ENCODE measurements at places on chromosomes 6 and 20.

DNA sequence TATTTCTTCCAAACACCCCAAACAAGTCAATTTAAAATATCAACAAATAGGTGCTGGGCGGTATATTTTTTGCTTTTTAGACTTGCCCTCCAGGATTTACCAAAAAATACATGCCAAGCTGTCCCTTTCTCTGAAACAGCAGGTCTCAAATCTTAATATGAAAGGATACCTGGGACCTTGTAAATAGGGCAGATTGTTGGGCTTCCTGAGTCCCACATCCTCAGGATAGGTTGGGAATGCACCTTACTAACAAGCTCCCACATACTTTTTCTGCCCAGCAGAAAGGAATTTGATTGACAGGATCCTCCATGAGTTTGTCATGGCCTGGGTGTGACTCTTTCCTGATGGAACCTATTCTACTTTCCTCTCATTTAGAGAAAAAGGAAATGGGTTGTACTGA is 4.9 kb upstream of the SLC24A3 start:
- DNase-seq, result no peak

DNA sequence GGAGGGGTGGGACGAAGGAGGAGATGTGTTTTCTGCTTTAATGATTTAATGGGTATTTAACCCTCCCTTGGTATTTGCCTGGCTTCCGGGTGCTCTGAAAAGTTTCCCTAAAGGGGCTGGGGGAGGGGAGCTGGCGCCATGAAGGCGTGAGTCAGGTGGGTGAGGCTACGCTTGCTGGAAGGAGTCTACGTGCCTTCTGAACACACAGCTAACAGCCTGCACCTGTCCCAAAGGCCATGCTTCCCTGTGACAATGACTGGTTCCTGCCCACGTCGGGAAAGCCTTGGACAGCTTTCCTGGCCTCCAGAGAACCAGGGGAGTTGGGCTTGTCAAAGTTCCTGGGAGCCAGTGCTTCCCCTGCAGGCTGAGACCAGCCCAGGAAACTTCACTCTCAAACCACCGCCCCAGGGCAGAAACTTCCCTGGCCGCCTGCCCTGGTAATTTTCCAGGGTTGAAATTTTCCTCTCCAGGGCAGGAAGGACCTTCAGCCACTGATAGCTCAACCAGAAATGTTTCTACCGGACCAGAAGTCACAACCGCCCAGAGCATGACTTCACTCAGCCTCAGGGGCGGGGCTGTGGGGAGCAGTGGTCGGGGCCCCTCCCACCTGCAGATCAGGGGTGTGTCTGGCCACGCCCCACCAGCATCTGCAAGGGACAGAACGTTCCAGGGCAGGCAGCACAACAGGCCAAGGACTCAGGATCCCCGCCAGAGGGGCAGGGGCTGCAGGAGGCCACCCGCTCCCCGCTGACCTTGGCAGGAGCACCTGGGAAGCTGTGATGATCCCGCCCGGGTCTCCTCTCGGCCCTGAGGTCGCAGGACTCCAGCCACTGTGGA is 18.6 kb upstream of the SLCO4A1 start:
- peak; percentile 70 for DNase-seq

- DNase-seq, result no peak
Measured at GRCh38 chr6:70312165-70312745, 9.4 kb upstream of the COL9A1 start.

DNA sequence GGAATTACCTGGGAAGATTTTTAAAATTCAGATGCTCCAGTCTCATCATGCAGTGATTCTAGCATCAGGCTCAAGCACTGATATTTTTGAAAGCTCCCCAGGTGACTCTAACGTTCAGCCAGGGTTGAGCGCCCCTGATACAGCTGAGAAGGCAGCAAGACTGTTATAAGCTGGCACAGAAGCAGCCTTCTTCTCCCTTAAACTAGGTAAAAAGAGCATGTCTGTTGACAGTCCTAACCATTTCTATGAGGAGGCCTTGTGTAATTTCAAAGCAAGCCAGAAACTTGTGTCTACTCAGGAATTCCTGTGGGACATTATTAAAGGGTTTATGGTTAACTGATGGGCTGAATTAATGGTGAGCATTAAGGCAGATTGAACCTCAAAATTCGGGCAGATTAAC is 141.9 kb downstream of the PDE7B start:
- DNase-seq, result no peak

GRCh38 chr6:83605517-83605916 is 93.2 kb downstream of the PRSS35 start:
- DNase-seq, result no peak

DNA sequence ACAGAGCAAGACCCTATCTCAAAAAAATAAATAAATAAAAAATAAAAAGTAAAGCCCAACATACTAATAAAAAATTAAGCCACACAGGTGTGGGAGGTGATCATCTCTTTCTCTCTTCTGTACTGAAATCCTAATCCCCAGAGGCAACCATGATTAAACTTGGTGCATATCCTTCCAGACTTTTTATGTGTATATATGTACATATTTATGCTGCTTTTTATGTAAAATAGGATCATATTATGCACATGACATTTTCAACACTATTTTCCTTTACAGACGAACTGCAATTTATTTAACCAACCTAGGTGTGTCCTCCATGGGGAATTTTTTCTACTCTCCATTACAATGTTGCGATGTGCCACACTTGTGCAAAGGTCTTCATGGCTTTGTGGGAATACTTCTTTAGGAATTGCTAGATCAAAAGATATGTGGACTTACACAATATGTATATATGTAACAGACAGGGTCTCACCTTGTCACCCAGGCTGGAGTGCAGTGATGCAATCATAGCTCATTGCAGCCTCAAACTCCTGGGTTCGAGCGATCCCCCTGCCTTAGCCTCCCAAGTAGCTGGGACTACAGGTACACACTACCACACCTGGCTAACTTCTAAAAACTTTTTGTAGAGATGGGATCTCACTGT is 23.7 kb downstream of the RMND1 start:
- no peak for DNase-seq

GRCh38 chr6:169833258-169833794 is 81.9 kb downstream of the ERMARD start:
- no peak for DNase-seq

GRCh38 chr20:50112512-50113419 is at the start of gene UBE2V1:
UBE2V1 (minus strand) TSS chr20:50113150; CDS start chr20:50113128, 22 bp downstream.
- peak; percentile 78 for DNase-seq

- no peak for DNase-seq
Measured at GRCh38 chr6:32608362-32608761, 18.7 kb upstream of the HLA-DRB1 start.

DNA sequence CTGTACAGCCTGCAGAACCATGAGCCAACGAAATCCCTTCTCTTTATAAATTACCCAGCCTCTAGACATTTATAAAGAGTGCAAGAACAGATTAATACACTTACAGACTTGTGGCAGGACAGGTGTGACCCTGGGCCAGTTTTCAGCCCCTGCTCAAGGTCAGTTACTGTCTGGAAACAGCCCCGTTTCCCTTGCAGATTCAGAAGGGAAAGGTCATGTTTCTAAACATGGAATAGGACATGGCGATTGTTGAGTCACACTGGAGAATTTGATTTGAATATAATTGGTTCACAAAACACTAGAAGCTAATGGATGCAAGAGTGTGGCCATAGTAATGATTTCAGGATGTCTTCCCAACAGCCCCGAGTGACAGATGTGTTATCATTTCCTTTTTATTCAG is 248.8 kb downstream of the DLL1 start:
- no peak for DNase-seq

DNA sequence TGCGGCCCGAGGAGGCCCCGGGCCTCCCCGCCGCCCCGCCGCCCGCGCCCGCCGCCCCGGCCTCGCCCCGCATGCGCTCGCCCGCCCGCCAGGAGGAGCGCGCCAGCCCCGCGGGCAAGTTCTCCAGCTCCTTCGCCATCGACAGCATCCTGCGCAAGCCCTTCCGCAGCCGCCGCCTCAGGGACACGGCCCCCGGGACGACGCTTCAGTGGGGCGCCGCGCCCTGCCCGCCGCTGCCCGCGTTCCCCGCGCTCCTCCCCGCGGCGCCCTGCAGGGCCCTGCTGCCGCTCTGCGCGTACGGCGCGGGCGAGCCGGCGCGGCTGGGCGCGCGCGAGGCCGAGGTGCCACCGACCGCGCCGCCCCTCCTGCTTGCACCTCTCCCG is 1.5 kb downstream of the FOXQ1 start:
- no peak for DNase-seq

DNA sequence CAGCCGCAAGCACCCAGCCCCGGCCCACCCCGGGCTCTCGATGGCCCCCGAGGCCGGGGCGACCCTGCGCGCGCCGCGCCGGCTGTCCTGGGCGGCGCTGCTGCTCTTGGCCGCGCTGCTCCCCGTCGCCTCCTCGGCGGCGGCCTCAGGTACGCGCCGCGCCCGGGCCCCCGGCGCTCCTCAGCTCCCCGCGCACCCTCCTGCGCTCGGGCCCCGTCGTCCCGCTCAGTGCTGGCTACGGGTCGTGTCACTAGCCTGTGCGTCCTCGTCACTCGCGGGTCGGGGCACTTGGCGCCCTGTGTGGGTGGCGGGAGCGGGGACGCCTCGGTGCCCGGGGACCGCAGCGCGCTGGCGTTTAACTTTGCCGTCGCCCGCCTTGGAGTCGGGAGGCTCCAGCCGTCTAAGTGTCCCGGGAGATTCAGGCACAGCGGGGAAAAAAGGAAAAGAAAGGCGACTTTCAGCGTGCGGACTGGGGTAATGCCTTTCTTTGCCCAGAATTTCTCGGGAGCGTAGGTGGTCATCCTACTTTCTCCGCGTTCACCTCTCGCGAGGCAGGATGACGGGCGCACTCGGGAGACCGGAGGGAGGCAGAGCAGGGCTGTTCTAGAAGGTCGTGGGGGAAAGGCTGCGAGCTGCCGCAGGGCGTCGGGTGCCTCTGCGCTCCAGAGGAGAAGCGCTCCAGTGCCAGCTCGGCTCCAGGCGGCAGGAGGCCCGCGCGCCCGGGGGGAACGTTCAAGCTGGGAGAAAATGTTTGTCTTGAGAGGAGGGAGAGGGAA is 545 bp downstream of the FNDC1 start:
- DNase-seq, result no peak

GRCh38 chr6:53896196-53896595 is 101.4 kb downstream of the LRRC1 start:
- no peak for DNase-seq

DNA sequence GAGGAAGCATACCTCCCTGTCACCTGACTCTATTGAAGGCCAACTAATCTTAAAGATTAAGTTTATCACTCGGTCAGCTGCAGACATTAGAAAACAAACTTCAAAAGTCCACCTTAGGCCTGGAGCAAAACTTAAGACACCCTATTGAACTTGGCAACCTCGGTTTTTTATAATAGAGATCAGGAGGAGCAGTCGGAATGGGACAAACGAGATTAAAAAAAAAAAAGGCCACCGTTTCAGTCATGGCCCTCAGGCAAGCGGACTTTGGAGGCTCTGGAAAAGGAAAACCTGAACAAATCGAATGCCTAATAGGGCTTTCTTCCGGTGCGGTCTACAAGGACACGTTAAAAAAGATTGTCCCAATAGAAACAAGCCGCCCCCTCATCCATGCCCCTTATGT is 7.2 kb upstream of the PRR18 start:
- no peak for DNase-seq

DNA sequence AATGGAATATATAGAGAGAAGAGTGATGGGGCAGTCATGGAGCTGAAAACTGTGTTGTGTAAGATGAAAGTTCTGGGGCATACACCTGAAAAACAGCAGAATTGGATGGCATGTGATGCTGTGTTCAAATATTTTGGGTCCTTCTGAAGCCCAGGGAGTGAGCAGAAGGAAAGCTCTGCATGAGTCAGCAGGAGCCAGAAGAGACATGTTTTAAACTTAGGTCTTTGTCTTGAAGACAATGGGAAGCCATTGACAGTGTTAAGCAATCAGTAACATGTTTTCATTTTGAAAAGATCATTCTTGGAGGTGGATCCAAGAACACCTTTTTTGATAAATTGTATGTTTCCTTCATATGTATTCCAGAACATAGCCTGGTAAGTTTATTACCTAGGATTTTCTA is 38.9 kb upstream of the MAFB start:
- no peak for DNase-seq

DNA sequence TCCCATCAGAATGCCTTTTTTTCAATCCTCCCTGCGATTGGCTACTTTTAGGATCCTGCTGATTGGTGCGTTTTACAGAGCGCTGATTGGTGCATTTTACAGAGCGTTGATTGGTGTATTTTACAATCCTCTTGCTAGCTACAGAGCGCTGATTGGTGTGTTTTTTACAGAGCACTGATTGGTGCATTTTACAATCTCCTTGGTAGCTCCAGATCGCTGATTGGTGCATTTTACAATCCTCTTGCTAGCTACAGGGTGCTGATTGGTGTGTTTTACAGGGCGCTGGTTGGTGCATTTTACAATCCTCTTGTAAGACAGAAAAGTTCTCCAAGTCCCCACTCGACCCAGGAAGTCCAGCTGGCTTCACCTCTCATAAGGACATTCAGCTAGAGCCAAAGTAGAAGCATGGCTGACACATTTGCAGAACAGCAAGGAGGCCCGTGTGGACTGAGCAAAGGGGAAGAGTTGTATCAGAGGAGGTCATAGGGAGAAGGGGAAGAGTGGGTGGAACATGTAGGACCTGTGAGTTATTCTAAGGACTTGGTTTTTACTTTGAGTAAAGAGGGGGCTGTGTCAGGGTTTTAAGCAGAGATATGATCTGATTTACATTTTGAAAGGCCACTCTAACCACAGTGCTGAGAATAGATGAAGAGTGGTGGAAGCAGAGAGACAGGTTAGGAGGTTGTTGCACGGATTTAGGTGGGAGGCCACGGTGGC is 2.6 kb downstream of the ALDH5A1 start:
- no peak for DNase-seq

DNA sequence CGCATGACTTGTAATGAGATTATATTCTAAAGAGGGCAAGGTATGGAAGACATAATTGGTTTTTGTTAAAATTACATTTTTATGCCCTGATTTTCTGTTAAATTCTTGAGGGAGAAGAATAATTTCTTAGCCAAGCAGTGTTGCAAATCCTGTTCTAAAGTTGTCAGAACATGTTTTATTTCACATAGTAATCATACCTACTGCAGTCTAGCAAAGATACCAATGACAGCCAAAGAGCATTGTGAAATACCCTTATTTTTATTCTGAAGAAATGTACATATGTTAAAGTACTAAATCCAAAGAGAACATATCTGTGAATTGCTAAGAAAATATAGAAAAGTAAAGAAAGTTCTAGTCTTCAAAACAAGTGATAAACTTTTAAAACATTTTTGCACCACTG is 39.6 kb upstream of the SMIM8 start:
- DNase-seq, result no peak

DNA sequence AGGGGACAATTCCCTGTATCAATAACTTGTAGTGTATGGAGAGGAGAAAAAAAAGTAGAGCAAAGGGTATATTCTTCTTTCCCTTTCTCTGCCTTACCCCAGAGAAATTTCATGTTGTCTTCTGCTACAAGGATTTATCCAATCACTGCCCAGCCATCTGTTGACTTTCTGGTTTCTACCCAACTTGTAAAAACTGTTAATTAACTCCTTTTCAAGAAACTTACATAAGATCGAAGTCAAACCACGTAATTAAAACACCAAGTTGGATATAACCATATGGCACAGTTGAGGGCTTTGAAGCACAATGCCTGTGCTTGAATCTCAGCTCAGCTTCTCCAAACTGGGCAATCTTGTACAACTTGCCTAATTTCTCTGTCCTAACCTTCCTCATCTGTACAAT is 99.5 kb downstream of the MAN1A1 start:
- no peak for DNase-seq

Data from KG1 (cell line).